Retina (tissue), 1 donor: ENCODE measurements at places on chromosomes 7 and 10.

- DNase-seq = no peak
Measured at GRCh38 chr7:126727930-126728391, 524.8 kb downstream of the GRM8 start.

- DNase-seq = no peak
Measured at GRCh38 chr10:70357565-70357964, 24.9 kb downstream of the LRRC20 start.

- no peak for DNase-seq
Measured at GRCh38 chr7:85805656-85806055, 618.8 kb upstream of the SEMA3D start.

- no peak for DNase-seq
Measured at GRCh38 chr7:31214751-31215150, 125.8 kb downstream of the NEUROD6 start.

DNA sequence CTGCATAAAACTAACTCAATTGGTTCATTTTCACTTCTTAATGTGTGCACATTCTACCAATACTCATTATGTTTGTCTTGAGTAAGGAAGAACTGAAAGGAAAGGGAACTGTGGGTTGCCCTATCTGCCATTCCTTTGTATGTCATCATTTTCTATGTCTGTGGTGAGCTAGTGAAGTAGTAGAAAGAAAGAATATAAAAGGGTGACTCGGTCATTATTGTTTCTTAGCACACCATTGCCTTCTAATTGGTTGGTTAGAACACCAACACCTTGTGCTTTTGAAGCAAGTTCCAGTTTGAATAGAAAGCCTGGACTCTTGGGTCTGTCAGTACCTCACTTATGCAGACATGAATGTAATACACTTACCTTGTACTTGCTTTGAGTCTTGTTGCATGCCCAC lies 64.3 kb upstream of the MDFIC start:
- DNase-seq = no peak

GRCh38 chr10:74022926-74023629 lies 25.2 kb downstream of the VCL start:
- no peak for DNase-seq

DNA sequence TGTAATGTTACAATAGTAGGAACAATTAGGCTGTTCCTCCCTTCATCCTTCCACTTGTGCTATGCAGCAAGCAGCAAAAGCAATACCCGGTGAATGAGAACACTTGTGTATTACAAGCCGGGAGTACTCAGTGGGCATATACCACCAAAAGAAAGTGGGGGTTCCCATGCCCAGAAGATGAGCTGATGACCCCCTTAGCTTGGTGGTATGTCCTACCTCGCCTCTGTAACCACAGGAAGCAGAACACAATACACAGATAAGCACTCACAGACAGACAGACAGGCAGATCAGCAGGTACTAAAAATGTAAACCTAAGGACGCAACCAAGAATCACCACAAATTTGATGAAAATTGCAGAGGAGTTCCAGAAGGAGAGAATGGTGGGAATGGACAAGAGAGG lies 15.5 kb upstream of the KIF20B start:
- no peak for DNase-seq

DNA sequence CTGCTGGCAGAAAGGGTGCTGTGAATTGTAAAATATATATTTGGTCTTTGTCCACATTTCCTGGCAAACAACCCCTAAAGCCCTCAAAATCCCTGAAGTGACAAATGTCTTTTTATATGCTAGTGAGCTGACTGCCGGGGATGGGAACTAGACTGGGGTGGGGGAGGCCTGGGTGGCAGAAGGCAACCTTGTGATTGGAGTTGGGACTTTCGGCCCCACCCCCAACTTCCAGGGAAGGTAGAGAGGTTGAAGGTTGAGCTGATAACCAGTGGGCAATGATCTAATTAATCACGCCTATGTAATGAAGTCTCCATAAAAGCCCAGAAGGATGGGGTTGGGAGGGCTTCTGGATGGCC lies 2.7 kb downstream of the EPHA1 start:
- DNase-seq = no peak

- peak; percentile 37 for DNase-seq
Measured at GRCh38 chr10:47401874-47402640, 18.0 kb upstream of the ZNF488 start.

DNA sequence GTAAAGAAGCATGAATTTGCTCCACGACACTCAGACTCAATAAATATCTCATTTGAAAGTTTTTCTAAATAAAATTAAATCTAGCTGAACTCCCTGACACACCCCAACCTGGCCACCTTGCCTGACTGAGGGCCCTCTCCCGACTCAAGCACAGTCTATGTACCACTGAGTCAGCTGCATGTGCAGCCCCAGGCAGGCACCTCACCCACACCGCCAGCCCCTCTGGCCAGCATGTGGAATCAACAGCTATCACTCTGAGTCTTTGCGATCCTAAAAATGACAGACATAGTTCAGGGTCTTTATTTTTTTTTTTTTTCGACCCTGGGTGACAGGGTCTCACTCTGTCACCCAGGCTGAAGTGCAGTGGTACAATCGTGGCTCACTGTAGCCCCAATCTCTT lies 35.2 kb downstream of the OAT start:
- DNase-seq = no peak

DNA sequence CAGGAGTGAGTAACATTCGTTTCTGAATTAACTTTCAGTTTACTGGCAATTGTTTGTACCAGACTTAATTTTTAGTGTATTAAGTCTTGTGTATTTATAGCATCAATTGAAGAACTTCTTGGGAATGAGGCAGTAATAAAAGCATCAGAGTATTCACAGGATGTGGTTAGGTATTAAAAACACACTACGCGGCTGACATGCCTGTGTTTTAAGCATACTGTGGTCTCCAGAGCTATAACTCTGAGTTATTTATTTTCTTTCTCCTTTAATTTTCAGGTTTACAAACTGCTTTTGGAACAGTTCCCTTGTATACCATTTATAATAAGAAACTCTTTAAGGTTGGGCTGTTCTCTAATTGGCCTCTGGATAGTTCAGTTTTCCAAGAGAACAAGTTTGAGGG lies 626.1 kb upstream of the NRG3 start:
- DNase-seq = no peak

GRCh38 chr7:2757904-2758672 lies 70.1 kb downstream of the AMZ1 start:
- DNase-seq = peak; percentile 15

DNA sequence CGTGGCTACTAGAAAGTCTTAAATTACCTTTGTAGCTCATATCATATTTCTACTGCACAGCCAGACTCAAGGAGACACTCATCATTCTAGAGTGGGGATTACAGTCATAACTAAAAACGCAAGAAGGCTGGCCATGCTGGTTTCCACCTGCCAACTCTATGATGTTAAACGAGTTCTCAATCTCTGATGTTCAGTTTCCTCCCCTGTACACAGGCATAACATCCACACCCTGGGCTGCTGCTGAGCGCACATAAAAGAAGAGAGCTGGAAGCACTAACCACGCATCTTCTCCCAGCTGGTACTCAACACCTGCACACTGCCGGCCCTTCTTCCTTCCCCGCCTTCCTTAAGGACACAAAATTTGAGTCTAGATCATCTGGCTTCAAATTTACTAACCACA lies 60.5 kb downstream of the SORBS1 start:
- no peak for DNase-seq

DNA sequence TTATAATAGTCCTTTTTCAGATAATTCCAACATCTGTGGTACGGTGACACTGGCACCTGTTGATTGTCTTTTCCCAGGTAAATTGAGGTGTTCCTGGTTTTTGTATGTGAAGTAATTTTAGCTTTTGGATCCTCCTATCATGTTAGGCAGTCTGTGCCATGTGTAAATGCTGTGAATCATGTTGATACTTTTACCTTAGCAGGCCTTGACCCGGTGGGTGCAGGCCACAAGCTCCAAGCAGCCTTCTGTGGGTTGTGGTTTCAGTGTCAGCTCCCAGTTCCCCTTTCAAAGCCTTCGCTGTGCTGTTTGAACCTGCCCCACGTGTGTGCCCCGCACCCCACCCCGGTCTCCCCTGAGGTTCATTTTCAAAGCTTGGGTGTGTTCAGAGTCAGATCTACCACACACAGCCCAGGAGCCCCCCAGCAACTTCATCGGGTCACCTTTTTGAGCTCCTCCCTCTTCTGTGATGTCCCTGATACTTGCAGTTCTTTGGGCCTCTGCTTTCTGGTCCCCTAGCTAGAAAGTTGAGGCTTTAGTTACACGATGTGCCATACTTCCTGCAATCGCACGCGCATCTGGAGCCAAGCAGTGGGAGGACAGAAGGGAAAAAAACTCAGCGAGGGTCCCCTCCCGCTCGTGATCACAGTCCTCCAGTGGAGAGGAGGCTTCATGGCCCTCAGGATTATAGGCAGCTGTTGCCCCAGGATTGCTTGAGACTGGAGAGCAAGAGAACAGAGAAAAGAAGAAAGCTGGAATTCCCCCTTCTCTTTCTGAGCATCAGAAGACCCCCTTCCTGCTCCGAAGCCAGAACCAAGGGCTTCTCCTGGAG lies 8.7 kb upstream of the BHLHA15 start:
- no peak for DNase-seq

DNA sequence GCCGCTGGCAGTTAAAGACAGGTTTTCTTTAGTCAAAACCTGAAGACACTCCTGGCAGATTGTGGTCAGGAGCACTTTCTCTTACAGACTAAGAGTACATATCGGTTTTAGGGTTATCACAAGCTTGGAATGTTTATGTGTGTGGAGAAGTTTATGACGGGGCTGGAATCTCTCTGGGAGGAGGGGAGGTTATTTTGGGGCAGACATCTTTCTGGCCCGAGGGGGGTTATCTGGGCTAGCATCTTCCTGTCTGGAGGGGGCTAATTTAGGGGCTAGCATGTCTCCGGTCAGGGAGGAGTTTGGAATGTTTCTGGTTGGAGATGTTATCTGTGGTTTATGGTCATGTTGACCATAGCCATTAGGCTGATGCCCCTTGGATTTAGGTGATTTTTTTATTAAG lies 141.2 kb upstream of the KIF5B start:
- DNase-seq = no peak

GRCh38 chr10:120422457-120422856 lies 34.6 kb upstream of the PLPP4 start:
- DNase-seq = no peak

DNA sequence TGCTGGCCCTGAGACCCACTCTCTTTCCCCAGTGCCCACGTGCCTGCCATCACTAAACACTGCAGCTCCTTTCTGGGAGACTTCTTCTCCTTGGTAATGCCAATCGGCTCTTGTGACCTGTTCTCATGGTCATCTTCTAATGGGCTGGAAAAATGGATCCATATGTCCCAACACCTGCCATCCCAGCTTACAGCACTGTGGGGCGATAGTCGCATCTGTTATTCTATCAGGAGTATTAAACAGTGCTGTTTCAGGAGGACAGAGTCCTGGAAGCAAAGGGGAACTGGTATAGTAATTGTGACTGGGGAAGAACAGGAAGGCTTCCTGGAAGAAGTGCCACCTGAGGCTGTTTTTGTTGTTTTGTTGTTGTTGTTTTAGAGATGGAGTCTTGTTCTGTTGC lies 411.2 kb downstream of the GLRX3 start:
- no peak for DNase-seq

- no peak for DNase-seq
Measured at GRCh38 chr7:30080818-30081217, 52.6 kb downstream of the PLEKHA8 start.

DNA sequence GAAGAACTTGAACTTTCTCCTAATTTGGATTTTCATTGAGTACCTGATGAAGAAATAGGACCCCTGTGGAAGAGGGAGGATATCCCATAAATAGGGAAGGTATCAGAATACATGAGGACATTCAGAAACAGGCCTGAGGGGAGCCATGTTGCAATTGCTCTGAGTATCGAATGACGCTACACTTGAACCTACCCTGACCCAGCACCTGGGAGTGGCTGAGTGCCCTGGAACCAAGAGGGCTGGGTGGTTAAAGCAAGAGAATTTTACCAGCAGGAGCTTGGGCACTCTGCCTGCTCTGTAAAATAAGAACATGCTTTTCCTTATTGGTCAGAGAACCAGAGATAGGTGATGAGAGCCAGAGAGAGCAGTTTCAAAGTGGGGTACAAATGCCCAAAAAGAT lies 7.2 kb downstream of the NEUROD6 start:
- no peak for DNase-seq

DNA sequence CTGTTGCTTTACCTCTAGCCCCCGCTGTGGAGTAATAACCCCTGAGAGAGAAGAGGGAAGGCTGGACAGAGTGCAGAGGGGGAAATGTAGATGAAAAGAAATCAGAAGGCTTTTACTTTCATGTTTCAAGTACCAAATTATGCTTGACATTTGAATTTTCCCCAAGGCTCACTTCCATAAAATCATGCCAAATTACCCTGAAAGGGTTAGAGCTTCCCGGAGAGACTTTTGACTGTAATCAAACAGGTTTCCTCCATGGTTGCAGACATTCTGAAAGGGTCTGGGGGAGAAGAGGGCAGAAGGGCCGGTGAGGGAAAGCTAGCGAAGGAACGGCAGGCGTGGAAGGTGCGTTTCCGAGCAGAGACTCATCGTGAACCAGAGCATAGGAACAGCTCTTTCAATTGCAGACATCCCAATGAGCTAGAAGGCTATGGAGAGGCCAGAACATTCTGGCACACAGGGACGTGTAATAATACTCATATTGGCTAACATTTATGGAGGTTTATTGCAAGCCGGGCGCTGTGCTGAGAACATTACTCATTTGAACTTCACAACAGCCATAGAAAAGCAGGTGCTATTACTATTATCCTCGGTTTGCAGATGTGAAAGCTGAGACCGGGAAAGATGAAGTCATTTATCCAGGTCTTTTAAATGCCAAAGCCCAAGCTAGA lies 620.8 kb upstream of the AUTS2 start:
- peak; percentile 14 for DNase-seq

DNA sequence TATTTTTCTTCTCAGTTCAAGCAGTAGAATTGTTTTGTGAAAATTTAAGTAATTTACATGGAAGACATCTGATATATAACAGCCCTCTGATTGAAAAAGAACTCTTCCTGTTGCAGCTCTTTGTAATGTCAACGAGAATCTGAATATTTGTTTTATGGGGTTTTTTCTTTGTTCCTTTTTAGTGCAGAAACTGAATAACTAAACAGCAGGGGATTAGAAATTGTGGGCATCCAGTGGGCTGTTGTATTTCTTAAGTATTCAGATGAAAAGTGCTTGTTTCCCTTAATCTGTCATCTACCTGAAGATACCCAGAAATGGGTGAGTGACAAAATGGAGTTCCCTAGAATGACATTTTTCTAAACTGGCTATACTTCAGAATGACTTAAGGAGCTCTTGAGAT lies 7.4 kb downstream of the ARL4A start:
- DNase-seq = no peak

- DNase-seq = peak; percentile 53
Measured at GRCh38 chr7:7681191-7681935, 37.0 kb downstream of the RPA3 start.

- DNase-seq = no peak
Measured at GRCh38 chr7:44431091-44431608, 59.3 kb downstream of the NUDCD3 start.

GRCh38 chr7:74164985-74165456 lies 9.1 kb upstream of the EIF4H start:
- DNase-seq = no peak
